ENCODE measurements at places on chromosomes 7 and 10.

DNA sequence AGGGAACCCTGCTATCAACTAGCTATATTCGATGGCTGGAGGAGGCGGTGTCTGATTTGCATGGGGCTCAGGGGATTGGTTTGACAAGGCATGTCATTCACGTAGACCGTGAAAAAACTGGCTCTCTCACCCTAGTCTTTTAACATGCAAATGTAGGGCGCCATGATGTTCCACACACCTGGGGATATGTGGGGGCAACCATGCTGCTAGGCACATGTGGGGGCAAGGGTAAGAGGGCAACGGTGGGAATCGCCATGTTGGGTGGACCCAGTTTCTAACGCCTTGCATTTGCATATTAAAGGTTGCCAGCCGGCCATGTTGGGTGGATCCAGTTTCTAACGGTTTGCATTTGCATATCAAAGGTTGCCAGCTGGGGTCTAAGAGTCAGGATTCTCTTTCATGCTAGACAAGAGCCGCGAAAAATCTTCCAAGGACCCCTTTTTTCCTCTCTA is 419.2 kb upstream of the NFE2L3 start:
- DNase-seq = no peak

- DNase-seq = peak; percentile 89
Observed at GRCh38 chr7:81769891-81770727, at the start of gene HGF. Gene HGF, minus strand, starts transcription at chr7:81770047. Its CDS starts 76 bp downstream, at chr7:81769971.

- peak; percentile 82 for DNase-seq
Observed at GRCh38 chr10:69497611-69498390, 46.5 kb downstream of the TSPAN15 start.

GRCh38 chr10:71641449-71641848 is 78.1 kb downstream of the C10orf105 start:
- DNase-seq = no peak

DNA sequence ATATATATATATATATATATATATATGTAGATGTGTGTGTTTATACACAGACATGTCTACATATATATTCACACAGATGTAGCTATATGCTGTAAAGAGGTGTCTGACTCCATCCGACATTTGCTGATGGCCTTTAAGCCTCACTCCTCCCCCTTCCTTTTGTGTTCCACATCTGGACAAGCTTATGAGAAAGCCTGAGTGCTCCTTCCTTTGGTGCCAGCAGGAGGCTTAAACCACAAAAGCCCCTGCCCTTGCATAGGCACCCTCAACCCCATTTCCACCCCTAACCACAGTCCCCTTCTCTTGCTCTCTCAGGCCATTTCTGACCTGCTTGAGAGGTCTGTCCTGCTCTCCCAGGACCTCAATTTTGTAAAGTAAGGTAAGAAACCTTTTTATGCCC is 98.7 kb downstream of the SVOPL start:
- DNase-seq = no peak

GRCh38 chr7:4202954-4203353 is 479.1 kb upstream of the FOXK1 start:
- DNase-seq = no peak

DNA sequence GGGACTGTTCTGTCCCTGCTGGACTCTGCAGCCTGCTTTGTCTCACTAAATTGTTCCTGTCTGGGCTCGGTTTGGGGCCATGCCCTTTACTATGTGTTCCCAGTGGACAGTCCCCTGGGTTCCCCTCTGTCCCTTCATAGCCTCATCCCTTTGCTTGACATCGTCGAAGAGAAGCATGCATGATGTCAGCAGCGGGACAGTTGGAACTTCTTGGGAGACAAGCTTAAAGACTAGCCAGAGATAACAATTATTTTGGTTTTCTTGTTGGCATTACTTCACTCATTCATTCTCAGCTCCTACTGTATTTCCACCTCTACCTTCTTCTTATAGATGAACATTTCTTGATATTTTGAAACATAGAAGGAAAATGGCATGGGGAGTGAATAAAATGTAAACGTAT is 2.7 kb downstream of the EPHB6 start:
- DNase-seq = no peak

DNA sequence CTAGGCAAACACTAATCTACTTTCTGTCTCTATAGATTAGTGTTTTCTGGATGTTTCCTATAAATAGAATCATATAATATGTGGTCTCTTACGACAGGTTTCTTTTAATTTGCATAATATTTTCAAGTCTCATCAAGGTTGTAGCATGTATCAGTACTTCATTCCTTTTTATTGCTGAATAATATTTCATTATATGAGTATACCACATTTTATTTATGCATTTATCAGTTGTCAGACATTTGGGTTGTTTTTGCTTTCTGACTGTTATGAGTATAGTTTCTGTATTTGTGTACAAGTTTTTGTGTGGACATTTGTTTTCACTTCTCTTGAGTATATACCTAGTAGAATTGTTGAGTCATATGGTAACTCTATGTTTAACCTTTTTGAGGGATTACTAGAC is 48.2 kb downstream of the SHOC2 start:
- DNase-seq = no peak

GRCh38 chr7:111855842-111856227 is 293.5 kb upstream of the IMMP2L start:
- no peak for DNase-seq

- peak; percentile 79 for DNase-seq
Observed at GRCh38 chr7:32930378-32930777, 26.9 kb upstream of the FKBP9 start.

DNA sequence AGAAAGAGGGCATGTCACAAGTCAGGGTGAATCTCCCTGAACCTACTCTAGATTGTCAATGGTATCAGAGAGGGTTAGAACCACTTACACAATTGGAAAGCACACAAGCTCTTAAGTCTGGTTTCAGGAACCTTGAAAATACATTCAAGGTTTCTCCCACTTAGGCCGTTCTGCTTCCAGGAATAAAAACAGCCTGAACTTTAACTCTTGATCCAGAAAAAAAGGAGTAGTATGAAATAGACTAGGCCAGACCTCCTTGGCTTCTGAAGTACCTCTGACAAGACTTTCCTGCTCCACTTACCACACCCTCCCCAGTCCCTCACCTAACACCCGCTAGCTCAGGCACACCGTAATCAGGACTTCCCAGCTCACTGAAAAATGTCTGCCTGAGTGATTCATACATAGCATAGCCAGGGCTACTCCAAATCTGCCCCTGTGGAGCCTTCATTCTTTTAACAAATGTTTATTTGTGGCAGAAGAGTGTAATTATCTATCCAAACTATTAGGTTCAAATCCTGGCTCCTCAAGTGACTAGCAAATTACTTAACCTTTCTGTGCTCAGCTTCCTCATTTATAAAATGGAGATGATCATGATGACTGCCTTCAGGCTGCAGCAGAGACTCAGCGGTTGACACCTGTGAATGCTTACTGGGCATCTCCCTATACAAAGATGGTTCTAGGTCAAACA is 30.3 kb upstream of the IL6 start:
- no peak for DNase-seq

DNA sequence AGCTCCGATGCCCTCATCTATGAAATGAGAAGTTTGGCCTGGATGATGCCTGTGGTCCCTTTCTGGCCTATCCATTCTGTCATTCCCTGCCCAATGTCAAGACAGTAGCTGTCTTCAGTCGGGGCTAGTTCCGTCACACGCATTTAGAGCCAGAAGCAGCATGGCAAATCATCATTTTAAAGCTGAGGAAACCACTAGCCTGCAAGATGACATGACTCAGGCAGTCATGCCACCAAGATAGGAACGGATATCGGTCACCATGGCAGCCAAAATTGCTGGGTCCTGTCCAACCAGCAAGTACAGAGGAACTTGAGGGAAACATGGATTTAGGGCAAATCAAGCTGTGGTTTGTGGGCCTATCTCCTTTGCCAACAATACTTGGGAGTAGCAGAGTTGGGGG is 64.5 kb upstream of the MRLN start:
- no peak for DNase-seq

Data from lower leg skin (tissue), 4 donors.